ENCODE measurements at places on chromosomes 1 and 21.

- DNase-seq, result no peak
These were observed 30.0 kb upstream of the PM20D1 start for GRCh38 chr1:205879974-205880373.

DNA sequence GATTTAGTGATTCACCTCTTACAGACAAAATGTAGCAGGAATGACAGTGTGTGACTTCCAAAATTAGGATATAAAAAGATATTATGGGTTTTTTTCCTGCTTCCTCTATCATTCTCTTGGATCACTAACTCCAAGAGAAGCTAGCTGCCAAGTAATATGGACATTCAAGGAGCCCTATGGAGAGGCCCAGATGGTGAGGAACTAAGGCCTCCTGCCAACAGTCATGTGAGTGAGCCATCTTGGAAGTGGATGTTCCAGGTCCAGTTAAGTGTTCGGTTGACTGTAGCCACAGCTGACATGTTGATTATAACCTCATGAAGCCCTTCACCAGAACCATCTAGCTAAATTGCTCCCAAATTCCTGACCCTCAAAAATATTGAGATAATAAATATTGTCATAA is 38.8 kb downstream of the CD160 start:
- DNase-seq, result no peak

DNA sequence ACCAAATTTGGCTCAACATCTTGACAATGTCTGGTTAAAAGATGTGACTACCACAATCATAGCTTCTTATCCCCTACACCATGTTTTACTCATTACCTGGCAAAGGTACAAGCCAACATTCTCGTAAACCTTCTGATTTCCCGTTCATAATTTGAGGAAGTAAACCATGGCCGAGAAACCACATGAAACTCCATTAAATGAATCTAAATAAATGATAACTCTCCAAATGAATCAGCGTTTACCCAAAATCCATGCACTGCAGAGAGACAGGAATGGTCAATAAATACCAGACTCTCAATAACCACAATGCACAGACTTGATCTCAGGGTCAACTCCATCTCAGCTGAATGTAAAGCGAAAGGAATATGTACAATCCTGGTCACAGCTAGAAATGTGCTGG is 125.2 kb downstream of the TYW3 start:
- no peak for DNase-seq

- peak; percentile 43 for DNase-seq
These were observed 422.8 kb downstream of the CAMTA1 start for GRCh38 chr1:7207875-7208646.

GRCh38 chr1:65167586-65168242 is 19.7 kb downstream of the AK4 start:
- no peak for DNase-seq

DNA sequence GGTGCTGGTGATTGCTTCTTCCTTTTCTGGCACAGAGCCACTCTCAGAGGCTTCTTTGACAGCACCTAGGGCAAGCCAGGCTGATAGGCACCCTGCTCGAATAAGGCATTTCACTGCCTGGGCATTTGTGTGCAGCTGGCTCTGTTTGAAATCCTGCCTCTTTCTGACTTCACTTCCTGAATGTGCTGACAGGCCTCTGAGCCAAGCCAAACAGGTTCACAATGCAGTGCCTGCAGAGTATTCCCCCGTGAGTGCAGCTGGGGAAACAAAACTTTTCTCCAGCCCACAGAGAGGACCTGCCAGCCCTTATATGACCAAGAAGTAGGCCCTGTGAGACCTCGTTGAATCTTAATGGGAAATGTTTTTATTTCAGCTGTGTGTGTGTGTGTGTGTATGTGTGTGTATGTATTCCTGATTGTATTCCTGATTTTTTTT is 10.4 kb downstream of the JUN start:
- no peak for DNase-seq

DNA sequence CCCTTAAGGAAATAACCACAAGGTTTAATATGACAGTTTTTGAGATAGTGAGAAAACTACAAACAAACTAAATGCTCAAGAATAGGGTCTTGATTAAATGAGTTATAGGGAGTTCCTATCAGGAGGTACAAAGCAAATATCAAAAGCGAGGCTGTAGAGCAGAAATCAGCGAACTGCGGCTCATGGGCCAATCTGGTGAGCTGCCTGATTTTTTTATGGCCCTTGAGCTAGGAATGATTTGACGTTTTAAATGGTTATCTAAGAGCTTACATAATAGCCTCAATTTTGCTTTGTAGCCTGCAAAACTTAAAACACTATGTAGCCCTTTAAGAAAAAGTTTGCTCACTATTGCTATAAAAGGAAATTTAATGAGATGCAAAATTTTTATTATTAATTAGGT is 62.2 kb downstream of the XCL2 start:
- DNase-seq, result no peak

- no peak for DNase-seq
These were observed 125.4 kb upstream of the GPR52 start for GRCh38 chr1:174322202-174322862.

DNA sequence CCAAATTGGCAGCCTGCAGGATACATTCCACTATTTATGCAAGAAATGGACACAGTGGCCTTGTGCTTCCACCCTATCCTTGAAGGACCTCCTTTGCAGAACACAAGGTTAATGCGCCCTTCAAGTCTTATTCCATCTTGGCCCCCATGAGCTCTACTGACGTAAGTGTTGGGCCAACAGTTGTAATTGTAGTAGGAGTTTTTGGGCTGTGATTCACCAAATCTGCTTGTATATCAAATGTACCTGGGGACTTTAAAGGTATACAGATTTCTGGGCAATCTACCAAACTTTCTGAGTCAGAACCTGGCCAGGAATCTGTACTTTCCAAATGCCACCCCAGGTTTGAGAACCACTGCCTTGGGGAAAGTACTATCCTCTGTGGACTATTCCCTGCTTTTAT is 100.9 kb upstream of the MARK1 start:
- DNase-seq, result peak; percentile 40

DNA sequence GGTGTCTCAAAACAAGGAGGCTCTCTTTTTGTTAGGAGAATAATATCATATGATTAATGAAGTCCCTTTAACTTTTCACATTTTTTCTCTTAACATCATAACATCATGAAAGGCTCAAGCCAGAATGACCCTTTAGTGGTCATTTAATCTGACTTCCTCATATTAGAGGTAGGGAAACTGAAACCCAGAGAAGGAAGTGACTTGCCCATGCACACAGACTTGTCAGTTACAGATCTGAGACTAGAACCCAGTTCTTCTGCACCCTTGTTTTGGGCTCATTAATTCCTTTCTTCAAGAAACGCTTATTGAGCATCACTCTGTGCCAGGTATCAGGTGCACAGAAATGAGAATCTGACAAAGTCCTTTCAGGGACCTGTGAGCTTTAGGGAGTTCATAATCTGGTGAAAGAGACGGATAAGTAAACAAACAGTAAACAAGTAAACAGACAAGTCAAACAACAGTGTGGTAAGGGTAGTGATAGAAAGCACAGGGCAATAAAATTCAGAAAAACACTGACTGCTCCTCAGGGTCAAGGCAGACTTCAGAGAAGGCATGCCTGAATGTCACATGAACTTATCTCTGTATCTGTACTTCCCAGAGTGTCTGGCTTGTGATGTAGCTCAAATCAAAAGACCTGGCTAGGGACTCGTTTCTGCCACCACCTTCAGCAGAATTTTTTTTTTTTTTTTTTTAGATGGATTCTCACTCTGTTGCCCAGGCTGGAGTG is 38.3 kb upstream of the OSBPL9 start:
- DNase-seq, result no peak

- no peak for DNase-seq
These were observed 54.5 kb downstream of the C8B start for GRCh38 chr1:56911098-56911938.

DNA sequence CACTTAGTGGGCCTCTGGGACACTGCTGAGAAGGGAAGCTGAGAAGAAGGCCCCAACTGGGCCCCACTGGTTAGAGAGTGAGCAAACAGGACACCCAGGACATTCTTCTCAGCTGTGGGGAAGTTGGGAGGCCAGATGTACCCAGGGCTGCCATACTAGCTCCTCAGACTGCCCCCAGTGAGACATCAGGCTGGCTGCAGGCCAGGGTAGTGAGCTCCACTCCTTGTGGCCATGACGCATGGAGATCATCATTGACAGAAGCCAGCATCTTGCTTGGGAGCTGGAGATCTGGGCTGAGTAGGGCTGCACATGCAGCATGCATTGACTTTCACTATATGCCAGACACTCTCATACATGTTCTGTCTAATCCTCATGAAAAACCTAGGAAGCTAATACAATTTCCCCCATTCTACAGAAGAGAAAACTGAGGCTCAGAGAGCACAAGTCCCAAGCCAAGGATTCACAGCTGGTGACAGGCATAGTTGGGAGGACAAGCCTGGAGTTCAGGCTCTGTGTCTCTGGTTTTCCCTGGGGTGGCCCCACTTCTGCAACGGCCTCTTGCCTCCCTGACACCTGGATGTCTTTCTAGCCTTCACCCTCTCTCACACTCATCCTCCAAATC is 24.1 kb upstream of the MYCL start:
- DNase-seq, result no peak

DNA sequence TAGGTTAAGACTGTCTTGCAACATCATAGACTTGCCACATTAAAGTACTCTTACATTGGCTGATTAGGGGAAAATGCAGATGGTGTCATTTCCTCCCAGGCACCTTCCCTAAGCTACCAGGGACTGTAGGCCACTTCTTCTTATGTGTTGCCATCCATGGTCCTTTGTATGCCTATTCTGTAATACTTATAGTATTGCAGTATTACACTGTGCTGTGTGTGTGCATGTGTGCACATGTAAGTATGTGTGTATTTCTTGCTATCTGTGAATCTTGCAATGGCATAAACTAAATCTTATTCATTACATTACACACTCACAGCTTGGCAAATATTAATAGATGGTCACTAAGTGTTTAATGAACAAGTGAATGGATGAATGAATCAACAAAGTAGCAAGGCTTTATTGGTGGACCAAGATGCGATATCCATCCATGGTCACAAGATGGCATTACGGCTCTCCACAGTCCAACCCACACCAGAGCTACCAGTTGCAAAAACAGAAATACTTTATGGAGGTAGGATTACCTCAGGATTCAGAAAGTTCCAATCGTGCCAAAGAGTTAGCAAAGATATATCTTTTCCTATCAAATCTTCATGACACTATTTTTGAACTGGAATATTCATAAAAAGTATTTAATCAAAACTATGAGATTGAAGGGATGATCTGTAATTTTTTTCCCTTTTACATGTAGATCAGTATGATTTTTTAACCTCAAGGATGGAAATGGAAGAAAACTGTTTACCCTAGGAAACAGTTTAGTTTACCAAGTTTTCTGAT is 160.2 kb downstream of the DENND1B start:
- peak; percentile 24 for DNase-seq

DNA sequence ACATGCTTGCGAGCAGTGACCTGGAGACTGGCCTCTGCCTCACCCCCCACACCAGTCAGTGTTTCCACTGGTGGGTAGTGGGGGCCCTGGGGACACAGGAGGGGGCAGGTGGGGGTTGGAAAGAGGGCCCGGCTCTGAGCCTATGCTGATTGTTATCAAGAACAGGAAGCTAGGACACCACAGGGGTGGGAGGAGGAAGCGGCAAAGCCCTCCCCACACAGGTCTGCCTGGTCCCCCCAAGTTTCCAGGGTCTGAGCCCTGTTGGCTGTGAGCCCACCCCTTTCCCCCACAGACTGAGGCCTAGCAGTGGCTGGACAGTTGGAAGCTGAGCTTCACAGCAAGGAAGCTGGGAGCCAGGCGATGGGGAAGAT is 1.6 kb upstream of the PTPN7 start:
- DNase-seq, result no peak

GRCh38 chr1:145918992-145919939 is 749 bp upstream of the PEX11B start:
- DNase-seq, result peak; percentile 17

DNA sequence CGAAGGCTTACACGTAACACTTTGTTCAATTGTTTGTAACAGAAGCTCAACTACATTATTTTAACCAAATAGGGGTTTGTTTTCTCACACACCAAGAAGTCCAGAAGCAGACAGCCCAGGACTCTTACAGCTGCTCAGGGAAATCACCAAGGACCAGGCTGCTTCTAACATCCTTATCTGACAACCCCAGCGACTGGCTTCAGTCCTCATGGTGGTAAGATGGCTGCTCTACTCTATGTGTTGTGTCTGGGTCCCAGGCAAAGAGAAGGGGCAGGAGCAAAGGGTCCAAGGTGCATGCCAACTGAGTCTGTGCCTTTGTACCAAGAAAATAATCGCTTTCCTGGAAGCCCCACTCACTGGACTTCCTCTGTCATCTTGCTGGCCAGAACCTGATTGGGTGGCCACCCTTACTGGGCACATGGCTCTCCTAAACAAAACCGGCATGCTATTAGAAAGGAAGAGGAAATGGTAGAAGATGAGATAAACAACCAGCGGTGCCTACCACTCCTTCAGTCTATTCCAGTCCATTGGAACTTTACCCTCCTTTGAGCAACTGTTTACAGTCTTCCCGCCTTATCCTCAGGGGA is 34.1 kb upstream of the LRRC8D start:
- DNase-seq, result no peak

DNA sequence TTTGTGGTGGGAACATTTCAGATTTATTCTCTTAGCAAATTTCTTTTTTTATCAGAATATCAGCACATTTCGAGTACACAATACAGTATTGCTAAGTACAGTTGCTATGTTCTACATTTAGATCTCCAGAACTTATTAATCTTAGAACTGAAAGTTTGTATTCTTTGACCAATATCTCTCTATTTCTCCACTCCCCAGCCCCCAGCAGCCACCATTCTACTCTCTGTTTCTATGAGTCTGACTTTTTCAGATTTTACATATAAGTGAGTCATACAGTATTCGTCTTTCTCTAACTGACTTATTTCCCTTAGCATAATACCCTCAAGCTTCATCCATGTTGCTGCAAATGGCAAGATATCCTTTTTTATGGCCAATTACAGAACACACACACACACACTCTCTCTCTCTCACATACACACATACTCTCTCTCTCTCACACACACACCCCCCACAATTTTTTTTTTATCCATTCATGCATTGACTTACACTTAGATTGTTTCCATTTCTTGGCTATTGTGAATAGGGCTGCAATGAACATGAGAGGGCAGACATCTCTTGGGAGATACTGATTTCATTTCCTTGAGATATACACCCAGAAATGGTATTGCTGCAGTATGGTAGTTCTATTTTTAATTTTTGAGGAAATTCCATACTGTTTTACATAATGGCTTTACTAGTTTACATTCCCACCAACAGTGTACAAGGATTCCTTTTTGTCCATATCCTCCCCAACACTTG is 15.7 kb downstream of the RPTN start:
- no peak for DNase-seq

DNA sequence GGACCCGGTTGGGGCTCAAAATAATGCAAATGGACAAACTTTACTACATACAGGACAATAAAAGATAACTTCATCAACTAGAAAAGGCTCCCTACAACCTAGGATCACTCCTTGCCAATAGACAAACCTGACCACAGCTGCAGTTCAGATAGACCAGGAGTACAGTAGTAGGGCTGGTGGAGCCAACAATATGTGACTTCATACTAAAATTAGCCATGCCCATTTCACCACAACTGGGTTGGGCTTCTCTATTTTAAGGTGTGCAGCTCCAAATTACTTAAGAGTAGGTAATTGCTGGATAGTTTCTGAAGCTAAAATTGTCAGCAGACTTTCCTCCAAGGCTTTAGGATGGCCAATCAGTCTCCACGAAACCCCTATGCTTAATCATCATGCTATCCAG is 3.9 kb downstream of the DENND1B start:
- DNase-seq, result no peak

- DNase-seq, result no peak
These were observed 10.1 kb upstream of the CPT2 start for GRCh38 chr1:53186533-53186932.

- peak; percentile 35 for DNase-seq
These were observed 52.9 kb downstream of the KCNAB2 start for GRCh38 chr1:6098303-6099215.

GRCh38 chr1:42141978-42142377 is 11.2 kb upstream of the GUCA2B start:
- DNase-seq, result no peak

All from fibroblast of the conjunctiva (primary cell).